ENCODE measurements at places on chromosomes 3 and 15.

DNA sequence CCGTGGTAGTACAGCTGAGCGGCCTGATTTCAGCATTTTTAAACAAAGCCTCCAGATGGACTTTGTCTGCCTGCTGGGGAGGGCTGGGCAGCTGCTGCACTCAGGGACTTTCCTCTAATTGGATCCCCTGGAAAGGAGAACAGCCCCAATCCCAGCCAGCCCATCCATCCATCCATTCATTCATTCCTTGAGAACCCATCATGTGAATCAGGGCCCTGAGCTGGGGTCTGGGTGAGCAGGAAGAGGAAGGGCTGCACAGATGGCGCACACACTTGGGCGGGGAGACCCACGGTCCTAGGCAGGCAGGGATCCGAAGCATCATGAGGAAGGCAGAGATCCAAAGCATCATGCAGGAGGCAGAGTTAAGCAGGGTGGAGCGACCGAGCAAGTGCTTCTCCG, 45.7 kb downstream of the TPRA1 start:
- DNase-seq: no peak

GRCh38 chr15:99645543-99645935, 79.8 kb downstream of the MEF2A start:
- no peak for DNase-seq

DNA sequence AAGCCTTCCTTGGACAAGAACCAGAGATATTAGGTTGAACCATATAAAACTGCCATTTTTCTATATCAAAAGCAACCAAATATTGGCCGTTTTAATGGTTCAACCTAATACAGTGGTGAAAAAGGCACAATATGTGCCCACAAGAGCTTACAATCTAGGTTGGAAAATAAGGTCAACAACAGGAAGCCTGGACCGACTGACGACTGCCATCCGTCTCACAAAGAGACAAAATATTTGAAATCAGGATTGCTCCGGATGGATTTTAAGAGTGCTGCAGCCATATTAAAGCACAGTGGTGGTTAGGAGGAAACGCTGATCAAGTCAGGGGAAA, 1.4 kb downstream of the AHSG start:
- DNase-seq: no peak

GRCh38 chr3:127546970-127547733, 43.4 kb downstream of the TPRA1 start:
- no peak for DNase-seq

- no peak for DNase-seq
Measured at GRCh38 chr3:23829242-23829934, 23.6 kb downstream of the UBE2E1 start.

DNA sequence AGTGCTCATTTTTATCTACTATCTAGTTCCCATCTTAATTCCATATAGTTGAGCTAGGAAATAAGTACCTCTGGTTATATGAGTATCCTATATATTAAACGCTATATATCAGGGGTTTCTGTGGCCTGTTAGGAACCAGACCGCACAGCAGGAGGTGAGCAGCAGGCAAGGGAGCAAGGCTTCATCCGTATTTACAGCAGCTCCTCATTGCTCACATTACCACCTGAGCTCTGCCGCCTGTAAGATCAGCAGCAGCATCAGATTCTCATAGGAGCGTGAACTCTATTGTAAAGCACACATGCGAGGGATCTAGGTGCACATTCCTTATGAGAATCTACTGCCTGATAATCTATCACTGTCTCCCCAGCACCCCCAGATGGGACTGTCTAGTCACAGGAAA, 23.0 kb downstream of the GSK3B start:
- no peak for DNase-seq

DNA sequence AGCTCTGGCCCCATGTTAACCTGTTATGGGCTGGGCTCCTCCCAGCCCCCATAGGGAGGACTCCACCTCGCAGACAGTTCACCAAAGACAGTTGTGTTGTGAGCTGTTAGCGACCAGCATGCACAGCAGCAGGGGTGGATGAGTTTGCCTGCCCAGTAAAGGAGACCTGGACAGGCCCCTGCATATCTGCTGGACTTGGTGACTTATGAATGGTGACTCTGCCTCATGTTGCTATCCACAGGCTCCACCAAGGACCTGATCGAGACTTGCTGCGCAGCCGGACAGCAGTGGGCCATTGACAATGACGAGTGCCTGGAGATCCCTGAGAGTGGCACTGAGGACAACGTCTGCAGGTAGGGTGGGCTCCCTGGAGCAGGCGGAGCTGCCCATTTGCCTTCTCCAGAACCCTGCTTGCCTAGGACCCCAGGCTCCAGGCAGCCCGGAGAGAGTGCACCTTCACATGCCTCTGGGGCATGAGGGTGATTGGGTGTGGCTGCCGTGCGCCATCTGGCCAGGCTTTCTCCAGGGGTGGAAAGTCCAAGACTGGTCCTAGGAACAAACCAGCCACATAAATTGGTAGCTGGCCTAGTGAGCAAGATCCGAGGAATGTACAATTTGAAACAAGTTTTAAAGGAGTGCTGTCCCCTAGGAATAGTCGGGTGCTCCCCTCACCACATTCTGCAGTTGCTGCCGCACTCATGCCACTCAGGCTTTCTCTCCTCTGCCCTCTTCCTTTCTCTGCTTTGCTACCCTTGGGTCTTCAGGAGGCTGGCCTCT, 59.1 kb downstream of the FBLN2 start:
- DNase-seq: peak; percentile 54

DNA sequence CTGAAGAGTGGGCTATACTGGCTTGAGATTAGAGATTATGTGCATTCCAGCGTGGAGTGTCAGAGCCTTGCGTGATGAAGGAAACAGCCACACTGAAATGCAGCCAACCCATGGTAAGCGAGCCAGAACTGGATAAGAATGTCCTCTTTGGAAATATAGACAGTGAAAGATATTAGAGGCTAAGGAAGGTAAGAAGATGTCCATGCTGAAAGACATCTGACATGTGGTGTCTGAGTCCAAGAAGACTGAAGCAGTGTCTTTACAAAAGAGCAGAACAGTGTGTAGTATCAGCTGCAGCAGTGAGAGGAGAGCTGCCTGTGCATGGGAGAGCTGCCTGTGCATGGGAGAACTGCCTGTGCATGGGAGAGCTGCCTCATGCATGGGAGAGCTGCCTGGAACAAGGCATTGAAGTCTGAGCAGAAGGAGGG, 672.2 kb downstream of the DIPK2A start:
- no peak for DNase-seq

- DNase-seq: no peak
Measured at GRCh38 chr3:69541711-69542088, 155.8 kb upstream of the FRMD4B start.

- no peak for DNase-seq
Measured at GRCh38 chr15:83477172-83477807, 30.1 kb downstream of the SH3GL3 start.

DNA sequence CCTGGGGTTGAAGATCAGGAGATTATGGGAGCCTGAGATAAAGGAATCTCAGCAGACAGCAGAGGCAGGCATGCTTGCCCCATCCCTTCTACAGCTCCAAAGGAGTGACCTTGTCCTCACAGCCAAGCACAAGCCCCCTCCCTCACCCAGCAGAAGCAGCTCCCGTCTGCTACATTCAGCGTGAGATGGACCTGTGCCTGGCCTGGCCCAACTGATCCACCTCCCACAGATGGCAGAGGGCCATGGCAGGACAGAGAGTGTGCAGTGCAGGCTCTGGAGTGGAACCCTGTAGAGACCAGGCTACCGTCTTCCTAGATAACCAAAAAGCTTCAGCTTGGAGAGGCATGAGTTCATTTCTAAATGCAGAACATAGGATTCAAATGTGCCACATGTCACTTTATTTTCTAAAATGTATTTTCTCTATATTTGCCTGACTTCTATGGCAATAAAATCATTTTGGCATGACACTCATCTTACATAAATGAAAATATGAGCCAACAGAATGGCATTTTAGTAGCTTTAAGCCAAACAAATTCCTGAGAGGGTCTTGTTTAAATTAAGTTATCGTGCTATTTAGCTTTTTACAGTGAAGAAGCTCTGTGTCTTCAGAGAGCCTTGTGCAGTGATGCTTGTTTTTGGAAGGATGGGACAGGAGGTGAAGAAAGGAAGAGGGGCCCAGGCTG, 43.7 kb downstream of the SLC12A8 start:
- DNase-seq: no peak

DNA sequence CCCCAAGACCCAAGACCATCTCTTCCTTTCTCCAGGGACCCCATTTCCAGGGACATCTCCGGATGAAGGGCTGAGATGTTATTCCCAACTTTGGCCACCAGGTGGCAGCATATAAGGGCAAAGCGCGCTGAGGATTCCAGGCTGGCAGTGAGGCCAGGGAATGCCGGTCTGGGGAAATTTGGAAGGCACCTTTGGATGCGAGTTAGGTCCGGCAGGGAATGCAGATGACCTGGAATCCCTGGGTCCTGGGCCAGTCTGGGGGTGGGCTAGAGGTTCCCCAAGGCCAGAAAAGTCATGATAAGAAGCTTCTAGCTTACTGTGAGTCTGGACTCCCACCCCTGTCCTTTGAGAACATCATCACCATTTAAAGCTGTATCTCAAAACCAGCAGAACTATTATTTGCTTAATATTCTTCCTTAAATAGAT, 1.6 kb upstream of the CHST13 start:
- peak; percentile 71 for DNase-seq

DNA sequence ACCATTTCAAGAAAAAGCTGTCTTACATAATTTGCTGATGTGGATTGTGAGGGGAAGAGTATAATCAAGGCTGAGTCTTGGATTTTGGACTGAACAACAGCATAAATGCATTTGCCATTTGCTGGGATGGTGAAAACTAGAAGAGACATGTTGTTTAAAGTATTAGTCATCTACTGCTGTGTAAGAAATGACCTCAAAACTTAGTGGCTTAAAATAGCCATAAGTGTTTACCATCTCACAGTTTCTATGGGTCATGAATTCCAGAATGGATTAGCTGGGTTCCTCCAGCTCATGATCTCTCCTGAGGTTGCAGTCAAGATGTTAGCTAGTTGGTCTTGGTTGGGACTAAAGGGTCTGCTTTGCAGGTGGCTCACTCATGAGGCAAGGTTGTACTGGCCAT, 66.2 kb downstream of the SCN11A start:
- DNase-seq: no peak

DNA sequence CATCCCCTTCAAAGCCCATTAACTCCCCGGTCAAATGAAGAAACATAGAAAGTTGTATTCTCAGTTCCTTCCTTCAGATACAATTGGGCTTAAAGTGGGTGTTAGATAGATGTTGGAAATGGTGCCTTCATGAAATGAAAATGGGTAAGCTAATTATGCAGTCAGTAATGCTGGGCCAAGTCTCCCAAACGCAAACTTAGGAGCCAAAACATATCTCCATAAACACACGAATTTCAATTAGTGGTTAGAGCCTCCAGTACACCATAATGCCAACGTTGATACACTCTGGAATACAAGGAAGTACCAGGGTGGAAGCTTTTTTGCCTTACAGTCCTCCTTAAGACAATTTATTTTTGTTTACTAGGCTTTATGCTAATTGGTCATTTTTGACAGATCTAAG, 1059.0 kb downstream of the TUSC7 start:
- DNase-seq: no peak

DNA sequence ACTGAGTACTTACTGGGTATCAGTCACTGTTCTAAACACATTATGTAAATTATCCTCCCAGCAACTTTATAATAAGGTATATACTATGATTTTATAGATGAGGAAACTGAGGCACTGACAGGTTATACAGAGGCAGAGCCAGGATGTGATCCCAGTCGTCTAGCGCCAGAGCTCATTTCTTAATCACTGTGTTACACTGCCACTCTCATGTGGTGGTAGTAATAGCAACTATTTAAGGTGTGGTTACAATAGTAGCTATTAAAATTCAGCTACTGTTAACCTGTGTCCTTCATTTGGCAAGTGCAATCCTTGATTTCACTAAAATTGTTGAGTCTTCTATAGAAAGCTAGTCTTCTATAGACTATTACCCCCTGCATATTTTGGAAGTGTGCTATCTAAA, 43.1 kb upstream of the TRPC1 start:
- no peak for DNase-seq

DNA sequence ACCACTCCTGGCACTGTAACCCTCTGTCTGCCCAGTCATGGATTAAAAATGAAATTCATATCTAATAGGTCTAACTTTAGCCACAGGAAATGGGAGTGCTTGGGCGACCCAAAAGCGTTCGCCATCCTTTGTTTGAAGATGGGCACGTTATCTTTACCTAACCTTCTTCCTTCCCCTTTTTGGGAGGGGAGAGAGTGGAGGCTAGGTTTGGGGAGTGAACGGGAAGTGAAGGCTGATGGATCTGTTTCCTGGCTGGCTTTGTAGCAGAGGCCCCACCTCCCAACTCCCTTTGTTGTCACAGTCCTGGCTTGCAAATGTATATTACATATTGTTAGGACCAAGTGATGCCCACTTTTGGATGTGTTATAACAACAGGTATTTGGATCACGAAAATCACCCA, 98.1 kb upstream of the ARHGEF3 start:
- DNase-seq: no peak

DNA sequence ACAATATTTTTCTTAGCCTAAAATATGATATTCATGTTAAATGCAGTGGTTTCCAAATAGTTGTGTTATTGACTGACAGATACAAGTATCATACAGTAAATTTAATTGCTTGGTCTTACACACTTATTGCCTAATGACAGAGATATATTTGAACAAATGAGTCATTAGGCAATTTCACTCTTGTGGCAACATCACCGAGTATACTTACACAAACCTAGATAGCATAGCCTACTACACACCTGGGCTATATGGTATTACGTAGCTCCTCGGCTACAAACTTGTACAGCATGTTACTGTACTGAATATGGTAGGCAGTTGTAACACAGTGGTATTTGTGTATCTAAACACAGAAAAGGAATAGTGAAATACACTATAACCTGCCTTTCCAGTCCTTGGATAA, 50.3 kb downstream of the SERPINI1 start:
- no peak for DNase-seq

DNA sequence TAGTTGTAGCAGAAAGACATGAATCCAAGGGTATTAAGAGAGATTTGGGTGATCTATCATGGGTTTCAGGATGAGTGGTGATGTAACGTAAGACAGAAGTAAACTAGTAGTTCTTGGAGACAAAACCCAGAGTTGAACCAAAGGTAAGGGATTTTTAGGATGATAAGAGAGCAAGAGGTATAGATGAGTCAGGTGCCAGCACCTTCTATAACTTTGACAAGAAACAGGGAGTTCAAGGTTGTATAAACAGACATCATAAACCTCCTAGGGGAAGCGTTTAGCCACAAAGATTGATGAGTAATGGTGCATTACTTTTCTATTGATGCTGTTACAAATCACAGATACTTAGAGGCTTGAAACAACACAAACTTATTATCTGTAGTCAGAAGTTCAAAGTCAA, 447.3 kb upstream of the ARHGEF26 start:
- DNase-seq: no peak
